ENCODE measurements at places on chromosomes 16 and 17. TPM values are rescaled to one million over a fixed set of nuclear protein-coding genes. Genes with fewer than 3 reads are reported as not detected.
A peak's percentile ranks its signal among the peaks of the same experiment; 100 is the strongest.

The RNF222 gene
- not detected for total RNA-seq

The SLFN14 gene
- total RNA-seq: 0.05 TPM

The CSH1 gene
- total RNA-seq: not detected

The CD2BP2 gene
- 15.4 TPM for total RNA-seq

The HOXB1 gene
- total RNA-seq: not detected

The KRT24 gene
- not detected for total RNA-seq

The HBQ1 gene
- total RNA-seq: not detected

The CCL7 gene
- not detected for total RNA-seq

The C17orf100 gene
- 1.9 TPM for total RNA-seq

The VWA3A gene
- 0.08 TPM for total RNA-seq

The IGFALS gene
- 93.9 TPM for total RNA-seq

GRCh38 chr17:50052822-50053653 is 2.9 kb upstream of the ITGA3 start:
- peak; percentile 57 for DNase-seq

GRCh38 chr16:2026461-2027023 is at the start of gene NHERF2:
Gene NHERF2 (plus strand): TSS chr16:2026902. CDS start chr16:2027006, 104 bp downstream.
- peak; percentile 70 for DNase-seq

GRCh38 chr17:28975646-28976045 is 24.3 kb upstream of the PHF12 start:
- no peak for DNase-seq

DNA sequence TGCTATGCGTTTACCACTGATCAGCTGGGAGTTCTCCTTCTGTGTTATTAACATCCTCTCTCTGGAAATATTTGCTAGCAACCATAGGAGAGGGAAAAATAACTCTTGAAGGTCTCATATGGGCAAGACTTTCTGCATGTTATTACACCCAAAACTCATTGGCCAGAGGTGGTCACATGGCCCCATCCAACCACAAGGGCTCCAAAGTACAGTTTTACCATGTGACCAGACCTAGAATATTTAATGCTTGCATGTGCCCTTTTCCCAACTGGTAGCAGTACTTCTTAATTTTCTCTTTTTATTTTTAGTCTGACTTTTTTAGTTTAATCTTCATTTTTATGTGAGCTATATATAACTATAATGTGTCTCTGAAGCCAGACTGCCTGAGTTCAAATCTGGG is 141.0 kb upstream of the NOG start:
- DNase-seq: no peak

- no peak for DNase-seq
Measured at GRCh38 chr17:40092581-40092980, 7.8 kb downstream of the NR1D1 start.

DNA sequence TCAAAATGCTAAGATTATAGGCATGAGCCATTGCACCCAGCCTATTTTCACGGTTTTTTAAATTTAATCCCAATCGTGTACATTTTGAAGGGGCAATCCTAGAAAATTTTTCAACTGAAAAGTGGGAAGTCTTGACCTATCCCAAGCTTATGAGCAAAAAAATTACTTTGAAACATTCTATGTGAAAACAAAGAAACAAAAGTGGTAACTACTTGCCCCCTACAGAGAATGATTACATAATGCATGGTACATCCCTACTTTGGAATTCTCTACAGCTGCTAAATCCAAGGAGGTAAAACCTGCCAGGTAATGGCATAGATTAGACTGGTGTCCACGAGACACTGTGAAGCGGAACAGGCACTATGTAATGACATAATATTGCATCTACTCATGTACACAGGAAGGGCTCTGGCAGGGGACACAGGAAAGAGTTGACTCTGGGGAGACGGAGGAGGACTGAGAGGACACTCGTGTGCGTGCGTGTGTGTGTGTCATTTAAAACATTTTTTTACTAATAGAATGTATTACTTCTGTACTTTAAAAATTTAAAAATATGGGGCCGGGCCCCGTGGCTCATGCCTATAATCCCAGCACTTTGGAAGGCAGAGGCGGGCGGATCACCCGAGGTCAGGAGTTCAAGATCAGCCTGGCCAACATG is 15.7 kb downstream of the ASGR2 start:
- DNase-seq: no peak

DNA sequence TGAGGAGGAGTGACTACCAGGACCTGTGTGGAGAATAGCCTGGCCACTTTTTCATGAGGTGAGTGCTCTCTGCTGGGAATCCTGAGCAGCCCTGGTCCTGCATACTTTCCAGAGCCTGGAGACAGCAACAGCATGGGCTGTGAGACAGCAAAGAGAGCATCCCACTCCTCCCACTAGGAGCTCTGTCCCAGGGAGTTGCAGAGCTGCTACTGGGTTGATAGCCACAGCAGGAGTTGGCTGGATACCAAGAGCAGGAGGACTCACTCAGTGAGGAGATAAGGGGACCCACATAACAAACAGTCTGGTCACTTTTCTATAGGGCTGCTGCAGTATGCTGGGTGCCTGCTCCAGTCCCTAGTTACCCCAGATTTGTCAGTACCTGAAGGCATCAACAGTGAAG is 439.3 kb upstream of the CDH8 start:
- no peak for DNase-seq

- DNase-seq: peak; percentile 73
Measured at GRCh38 chr17:57900991-57901743, 51.3 kb upstream of the MRPS23 start.

GRCh38 chr16:61024180-61024900 is 1011.9 kb downstream of the CDH8 start:
- DNase-seq: no peak

DNA sequence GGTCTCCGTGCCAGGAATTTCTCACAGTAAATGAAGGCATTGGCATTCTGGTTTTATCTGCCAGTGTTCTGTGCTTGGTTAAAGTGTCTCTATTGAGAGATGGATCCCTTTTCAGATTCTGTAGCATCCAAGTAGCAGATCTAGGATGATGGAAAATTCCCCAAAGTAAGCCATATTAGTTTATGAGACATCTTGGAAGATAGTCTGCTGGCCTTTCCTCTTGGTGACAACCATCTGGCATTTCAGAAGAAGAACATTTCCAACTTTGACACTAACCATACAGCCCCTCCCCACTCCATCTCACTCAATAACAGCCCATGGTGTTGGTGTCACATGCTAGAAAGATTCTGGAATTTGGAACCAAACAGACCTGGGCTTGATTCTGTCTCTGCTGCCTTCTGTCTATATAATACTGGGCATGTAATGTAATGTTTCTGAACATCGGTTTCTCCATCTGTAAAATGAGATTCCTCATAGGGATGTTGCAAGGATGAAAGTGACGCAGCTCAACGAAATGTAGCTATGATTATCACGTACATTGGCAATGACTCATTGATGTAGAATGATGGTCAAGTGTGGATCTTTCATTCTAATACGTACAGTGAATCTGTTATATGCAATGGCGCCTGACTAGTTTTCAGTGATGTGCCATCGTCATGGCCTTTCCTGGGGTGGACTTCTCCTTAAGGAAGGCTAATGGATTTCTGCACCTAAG is 32.6 kb upstream of the PIRT start:
- no peak for DNase-seq

GRCh38 chr16:12057266-12057665 is 80.7 kb downstream of the SNX29 start:
- DNase-seq: no peak

DNA sequence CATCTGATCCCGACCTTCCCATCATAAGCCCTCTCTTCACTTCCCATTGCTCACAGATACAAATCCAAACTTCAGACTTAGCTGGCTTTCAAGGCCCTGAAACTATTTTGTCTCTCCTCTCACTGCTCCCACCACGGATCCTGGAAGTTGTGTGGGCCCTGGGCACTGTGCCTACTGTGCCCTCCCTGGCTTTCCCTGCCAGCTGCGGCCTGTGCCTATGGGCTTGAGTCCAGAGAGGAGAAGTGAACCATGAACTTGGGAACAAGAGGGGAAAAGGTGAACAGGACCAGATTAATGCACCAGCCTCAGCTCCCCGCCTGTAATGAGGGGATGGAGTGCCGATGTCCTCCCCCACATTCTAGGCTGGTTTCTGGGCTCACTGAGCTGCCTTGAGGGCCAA is 18.9 kb upstream of the KCNJ12 start:
- DNase-seq: no peak

DNA sequence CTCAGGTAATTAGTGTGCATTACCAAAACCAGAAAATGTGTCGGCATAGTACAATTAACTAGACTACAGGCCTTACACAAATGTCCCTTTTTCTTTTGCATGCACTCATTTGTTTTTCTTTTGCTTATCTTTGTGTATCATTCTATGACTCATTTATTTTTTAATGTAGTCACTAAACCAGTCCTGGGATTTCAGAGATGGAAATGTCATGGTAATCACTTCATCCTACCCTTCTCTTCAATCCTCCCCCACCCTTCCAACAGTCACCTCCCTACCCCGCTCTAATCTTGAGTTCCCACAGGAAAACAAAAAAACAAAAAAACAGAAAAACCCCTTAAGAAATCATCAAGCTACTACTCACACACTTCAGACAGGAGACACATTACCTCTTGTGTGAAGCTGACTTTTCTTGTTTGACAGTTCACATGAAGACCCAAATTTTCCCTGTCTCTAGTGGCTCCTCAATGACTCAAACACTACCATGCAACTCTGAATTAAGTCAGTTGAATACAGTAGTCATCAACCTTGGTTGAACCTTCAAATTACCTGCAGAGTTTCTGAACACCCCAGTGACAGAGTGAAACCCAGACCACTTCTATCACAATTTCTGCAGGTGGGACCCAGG is 242.4 kb upstream of the SALL1 start:
- DNase-seq: no peak

DNA sequence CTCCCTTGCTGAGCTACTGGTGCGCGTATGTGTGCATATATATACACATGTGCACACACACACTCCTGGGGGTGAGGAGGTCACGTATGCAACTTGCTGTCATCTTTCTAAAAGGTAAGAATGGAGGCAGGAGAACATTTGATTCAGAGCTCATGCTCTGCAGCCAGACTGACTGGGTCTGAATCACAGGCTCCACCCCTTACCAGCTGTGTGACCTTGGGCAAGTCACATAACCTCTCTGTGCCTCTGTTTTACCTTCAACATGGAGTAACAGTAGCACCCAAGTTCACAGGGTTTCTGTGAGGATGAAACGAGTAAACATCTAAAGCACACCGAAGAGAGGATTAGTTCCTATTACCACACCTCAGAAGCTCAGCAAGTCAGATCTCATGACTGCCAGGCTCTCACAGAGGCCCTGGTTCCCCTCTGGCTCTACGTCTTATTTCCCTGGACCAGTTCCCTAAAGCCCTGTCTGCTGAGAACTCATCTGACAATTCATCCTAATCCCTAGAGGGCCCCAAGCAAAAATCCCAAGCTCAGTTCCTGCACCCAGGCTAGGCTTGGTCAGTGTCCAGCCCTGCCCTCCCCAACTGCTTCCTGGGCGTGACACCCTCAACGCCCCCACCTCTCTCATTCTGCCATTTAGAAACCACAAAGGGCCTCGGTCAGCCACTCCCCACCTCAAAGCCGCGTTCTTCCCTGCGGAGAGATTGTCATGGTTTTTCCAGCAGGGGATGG is 28.7 kb downstream of the ABR start:
- no peak for DNase-seq

DNA sequence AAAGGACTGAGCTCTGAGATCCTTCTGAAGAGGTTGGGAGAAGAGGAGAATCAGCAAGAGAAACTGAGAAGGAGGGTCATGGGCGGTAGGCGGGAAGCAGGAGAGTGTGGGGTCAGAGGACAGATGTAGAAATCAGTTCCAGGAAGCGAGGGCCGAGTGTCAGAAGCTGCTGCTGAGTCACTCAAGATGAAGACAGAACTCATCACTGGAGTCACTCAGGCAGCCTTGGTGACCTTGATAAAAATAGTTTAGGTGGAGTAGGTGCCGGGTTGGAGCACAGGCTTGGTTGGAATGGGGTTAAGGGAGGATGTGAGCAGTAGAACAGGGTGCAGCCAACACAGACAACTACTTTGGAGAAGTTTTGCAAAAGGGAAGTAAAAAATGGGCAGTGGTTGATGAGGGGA is 6.1 kb upstream of the ITGAM start:
- DNase-seq: peak; percentile 49

GRCh38 chr17:47239619-47239966 is 14.0 kb upstream of the ITGB3 start:
- no peak for DNase-seq

GRCh38 chr17:76643553-76644148 is at the start of gene ST6GALNAC1:
Gene ST6GALNAC1 (minus strand): TSS chr17:76643757. CDS start chr17:76643638, 119 bp downstream.
- no peak for DNase-seq

- no peak for DNase-seq
Measured at GRCh38 chr16:48128769-48129168, 27.0 kb downstream of the ABCC12 start.

GRCh38 chr16:11253995-11254912 is 1.8 kb downstream of the SOCS1 start:
- DNase-seq: no peak

- DNase-seq: no peak
Measured at GRCh38 chr17:63529711-63530556, 6.8 kb downstream of the KCNH6 start.

- DNase-seq: no peak
Measured at GRCh38 chr17:82844796-82845162, 5.0 kb upstream of the ZNF750 start.

DNA sequence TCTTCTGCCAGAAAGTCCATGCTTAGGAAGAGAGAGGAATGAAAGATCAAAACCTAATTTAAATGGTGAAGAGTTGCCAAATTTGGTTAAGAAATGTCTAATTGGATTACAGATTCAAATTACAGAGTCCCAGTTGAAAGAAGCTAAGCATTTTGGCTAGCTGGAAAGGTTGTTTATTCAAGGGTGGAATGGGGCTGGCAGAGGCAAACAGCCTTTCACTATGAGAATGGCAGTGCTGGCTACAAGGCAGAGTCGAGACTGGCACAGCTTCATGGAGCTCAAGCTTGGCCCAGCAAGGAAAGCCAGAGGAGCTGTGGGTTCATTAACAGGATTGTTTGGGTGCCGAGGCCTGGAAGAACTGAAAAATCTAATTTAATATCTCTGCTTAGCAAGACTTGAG is 13.6 kb downstream of the MAP3K3 start:
- DNase-seq: no peak

DNA sequence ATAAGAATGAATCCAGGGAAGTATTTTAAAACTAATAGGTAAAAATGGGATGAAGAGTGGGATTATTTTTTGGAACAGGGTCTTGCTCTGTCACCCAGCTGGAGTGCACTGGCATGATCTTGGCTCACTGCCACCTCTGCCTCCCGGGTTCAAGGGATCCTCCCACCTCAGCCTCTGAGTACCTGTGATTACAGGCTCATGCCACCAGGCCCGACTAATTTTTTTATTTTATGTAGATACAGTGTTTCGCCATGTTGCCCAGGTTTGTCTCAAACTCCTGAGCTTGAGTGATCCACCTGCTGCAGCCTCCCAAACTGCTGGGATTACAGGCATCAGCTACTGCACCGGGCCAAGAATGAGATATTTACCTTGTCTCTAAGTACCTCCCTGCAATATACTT is 22.1 kb downstream of the NSMCE1 start:
- DNase-seq: peak; percentile 33
